Activated CD8-positive, alpha-beta T cell treated with anti-CD3 and anti-CD28 coated beads, Interleukin-2, amount 10 ng/mL, durations not matched to agents 7 days and 5 days (primary cell): ENCODE measurements at places on chromosomes 6 and 20. TPM values are rescaled to one million over a fixed set of nuclear protein-coding genes. Genes with fewer than 3 reads are reported as not detected.

- H3K4me3 ChIP-seq: no peak overlapping the region
- peaks cover 52% of the 10 kb centered on the region for H3K4me1 ChIP-seq
- H3K27ac ChIP-seq: no peak overlapping the region
- DNase-seq: peak; percentile 51
Observed at GRCh38 chr6:28134015-28134414, 7.7 kb upstream of the ZKSCAN8 start.

DNA sequence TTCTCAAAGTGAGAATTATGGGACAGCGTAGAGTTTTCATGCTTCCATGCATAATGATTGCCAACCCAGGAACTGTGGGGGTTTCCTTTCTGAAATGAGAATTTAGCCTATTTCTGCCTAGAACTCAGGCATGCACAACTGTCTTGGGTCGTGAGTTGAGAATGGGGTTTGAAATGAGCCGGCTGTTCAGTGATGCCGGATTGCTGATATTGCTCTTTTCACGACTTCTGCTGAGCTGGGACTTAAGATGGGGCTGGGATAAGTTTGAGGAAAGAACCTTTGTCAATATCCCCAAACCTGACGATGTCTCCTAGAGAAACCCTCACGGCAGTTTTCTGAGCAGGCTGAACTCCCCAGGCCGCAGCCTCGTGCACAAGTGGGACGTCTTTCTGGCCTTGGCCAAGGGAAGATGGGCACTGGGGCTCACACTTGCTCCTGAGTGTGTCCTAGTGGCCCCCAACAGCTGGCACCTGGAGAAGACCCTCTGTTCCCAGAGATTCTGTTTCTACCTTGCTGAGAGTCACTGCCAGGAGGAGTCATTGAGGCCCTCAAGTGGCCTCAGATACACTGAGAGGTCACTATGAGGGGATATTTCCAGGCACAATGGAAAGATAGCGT, 34.1 kb upstream of the RIN2 start:
- H3K4me3 ChIP-seq: no peak overlapping the region
- no peak overlapping the region for H3K27ac ChIP-seq
- H3K36me3 ChIP-seq: no peaks in the 10 kb centered on the region
- H3K27me3 ChIP-seq: no peaks in the 10 kb centered on the region
- no peak for DNase-seq

DNA sequence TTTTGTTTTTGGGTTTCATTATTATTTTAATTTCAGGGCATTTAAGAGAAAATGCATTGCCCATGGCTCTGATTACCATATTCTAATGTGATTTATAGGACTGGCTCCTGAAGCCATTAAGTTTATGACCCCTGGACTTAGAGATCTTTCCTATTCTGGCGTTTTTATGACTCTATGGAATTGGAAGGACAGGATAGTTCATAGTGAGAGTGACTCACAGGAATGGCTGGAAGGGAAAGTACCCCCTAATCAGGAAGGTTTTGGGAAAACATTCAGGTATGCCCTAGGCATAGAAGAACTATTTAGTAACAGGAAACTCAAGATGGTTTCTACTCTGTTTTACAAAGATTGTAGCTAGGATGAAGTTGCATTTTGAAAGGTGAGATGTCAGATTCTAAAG, 108.6 kb upstream of the SLC2A12 start:
- H3K4me3 ChIP-seq: no peak overlapping the region
- no peaks in the 10 kb centered on the region for H3K27me3 ChIP-seq
- no peaks in the 10 kb centered on the region for H3K4me1 ChIP-seq
- no peaks in the 10 kb centered on the region for H3K36me3 ChIP-seq
- H3K27ac ChIP-seq: no peak overlapping the region

HAO1 gene
- total RNA-seq: not detected

- no peaks in the 10 kb centered on the region for H3K4me1 ChIP-seq
- no peak overlapping the region for H3K4me3 ChIP-seq
Observed at GRCh38 chr6:71211799-71212198, 76.8 kb upstream of the OGFRL1 start.

- H3K27me3 ChIP-seq: no peaks in the 10 kb centered on the region
- no peak for DNase-seq
- no peaks in the 10 kb centered on the region for H3K36me3 ChIP-seq
- H3K4me1 ChIP-seq: no peaks in the 10 kb centered on the region
- no peak overlapping the region for H3K27ac ChIP-seq
Observed at GRCh38 chr6:101232961-101233360, 160.5 kb upstream of the GRIK2 start.

TMEM30A gene
- 56.4 TPM for total RNA-seq

DNA sequence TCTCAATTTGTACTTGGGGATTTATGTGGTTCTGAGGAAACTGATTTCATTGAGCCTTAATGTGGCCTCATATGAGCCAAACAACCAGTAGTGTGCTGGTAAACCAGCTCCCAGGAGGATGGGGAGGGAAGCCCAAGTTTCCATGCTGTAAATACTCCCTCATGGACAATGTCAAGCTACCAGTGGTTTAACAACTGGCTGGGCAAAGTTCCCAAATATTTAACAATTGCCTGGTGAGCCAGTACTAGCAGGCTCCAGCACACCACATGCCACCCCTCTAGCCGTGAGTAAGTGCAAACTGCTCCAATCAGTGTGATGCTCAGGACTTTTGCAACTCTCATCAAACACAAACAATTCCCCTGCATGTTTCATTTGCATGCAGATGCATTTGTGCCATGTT, 19.2 kb upstream of the CDKN1A start:
- H3K27ac ChIP-seq: no peak overlapping the region
- no peak overlapping the region for H3K4me3 ChIP-seq
- H3K27me3 ChIP-seq: peaks cover 44% of the 10 kb centered on the region
- peaks cover 17% of the 10 kb centered on the region for H3K4me1 ChIP-seq

GRCh38 chr20:39941245-39941644, 747.8 kb downstream of the MAFB start:
- H3K4me1 ChIP-seq: no peaks in the 10 kb centered on the region
- no peak for DNase-seq
- H3K36me3 ChIP-seq: no peaks in the 10 kb centered on the region

GRCh38 chr20:17762873-17763557, 63.2 kb downstream of the BANF2 start:
- no peak for DNase-seq
- no peaks in the 10 kb centered on the region for H3K36me3 ChIP-seq
- no peak overlapping the region for H3K4me3 ChIP-seq
- H3K27me3 ChIP-seq: peaks cover 4% of the 10 kb centered on the region
- no peaks in the 10 kb centered on the region for H3K4me1 ChIP-seq

RSPH9 gene
- total RNA-seq: not detected

LGSN gene
- total RNA-seq: not detected

MCCD1 gene
- not detected for total RNA-seq

DNA sequence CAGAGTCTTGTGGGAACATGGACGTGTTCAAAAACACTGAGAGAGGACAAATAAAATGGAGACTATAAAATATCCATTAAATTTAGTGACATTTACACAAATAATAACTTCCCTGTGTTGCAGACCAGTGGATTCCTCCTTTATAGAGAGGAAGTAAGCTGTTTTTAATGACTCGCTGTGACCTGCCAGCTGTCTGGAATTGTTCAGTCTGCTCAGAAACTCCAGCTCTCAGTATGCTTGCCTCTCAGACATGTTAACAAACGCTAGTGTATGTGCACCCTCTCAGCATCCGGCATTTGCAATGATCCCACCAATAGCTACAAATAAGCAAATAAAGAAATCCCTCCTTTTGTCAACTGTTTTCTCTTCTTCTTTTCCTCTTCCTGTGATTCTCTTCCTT, 158.0 kb upstream of the TCF21 start:
- no peak overlapping the region for H3K27ac ChIP-seq
- no peak for DNase-seq
- no peaks in the 10 kb centered on the region for H3K27me3 ChIP-seq
- no peaks in the 10 kb centered on the region for H3K4me1 ChIP-seq

GRCh38 chr6:35309611-35310264, 12.1 kb downstream of the DEF6 start:
- H3K27me3 ChIP-seq: no peaks in the 10 kb centered on the region
- peaks cover 79% of the 10 kb centered on the region for H3K36me3 ChIP-seq
- no peak for DNase-seq
- peak overlapping the region; percentile 96 for H3K27ac ChIP-seq
- peaks cover 81% of the 10 kb centered on the region for H3K4me1 ChIP-seq

GRCh38 chr6:88985901-88986300, 22.5 kb upstream of the RNGTT start:
- peaks cover 3% of the 10 kb centered on the region for H3K27me3 ChIP-seq
- no peak overlapping the region for H3K27ac ChIP-seq
- no peak overlapping the region for H3K4me3 ChIP-seq
- H3K4me1 ChIP-seq: peaks cover 2% of the 10 kb centered on the region
- DNase-seq: no peak
